Stimulated activated CD4-positive, alpha-beta T cell treated with anti-CD3 and anti-CD28 coated beads, Interleukin-12 subunit alpha, Interleukin-12 subunit beta, amount 100 ng/mL, for 24 hours (primary cell): ENCODE measurements at places on chromosomes 3 and 15.

GRCh38 chr3:21477541-21478288 lies 273.3 kb downstream of the ZNF385D start:
- DNase-seq: no peak

DNA sequence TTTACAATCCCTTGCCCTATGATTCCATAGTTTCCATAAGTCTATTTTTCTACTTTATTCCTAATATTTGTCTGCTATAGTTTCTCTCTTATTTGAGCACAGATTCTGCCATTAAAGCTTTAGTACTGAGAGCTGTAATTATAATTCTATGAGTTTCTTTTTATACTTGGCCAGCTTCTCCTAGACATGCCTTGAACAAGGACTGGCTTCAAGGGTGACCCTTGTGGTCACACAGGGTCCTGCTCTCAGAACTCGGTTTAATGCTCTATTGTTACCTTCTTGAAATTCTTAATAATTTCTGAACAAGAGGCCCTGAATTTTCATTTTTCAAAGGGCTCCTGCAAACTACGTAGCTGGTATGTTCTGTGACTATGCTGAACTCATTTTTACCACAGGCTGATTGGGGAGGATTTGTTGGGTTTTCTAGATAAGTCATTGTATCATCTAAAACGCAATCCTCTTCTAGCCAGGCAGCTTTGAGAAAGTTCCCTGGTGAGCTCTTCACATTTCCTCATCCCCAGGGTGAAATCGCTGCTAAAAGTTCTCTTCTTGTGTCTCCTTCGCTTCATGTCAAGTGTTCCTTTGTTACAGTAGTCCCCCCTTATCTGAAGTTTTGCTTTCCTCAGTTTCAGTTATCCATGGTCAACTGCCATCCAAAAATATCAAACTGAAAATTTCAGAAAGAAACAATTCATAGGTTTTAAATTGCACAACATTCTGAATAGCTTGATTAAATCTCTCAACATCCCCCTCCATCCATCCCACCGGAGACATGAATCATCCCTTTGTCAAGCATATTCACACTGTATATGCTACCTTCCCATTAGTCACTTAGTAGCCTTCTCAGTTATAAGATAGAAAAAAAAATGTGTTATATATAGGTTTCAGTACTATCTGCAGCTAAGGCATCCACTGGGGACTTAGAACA lies 12.6 kb upstream of the PLCL2 start:
- DNase-seq: no peak

DNA sequence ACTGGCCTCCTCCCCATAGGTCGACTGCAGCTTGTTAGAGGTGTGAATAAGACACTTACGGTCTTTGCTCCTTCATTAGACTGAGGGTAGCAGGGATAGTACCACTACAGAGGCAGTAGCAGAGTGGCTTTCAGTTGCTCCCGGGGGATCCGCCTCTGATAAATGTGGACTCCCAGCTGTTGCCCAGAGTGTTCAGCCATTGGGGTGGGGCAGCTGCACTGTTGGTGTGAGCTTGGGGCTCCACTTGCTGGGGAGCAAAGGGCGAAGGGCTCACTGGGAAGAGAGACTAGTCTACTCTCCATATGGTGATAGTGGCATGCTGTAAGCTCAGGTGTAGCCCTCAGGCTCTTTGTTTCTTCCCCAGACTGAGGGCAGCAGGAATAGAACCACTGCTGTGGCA lies 239.1 kb downstream of the LRRN1 start:
- DNase-seq: no peak

GRCh38 chr3:139265131-139266016 lies 78.4 kb upstream of the MRPS22 start:
- no peak for DNase-seq

GRCh38 chr3:131907796-131908195 lies 127.0 kb downstream of the CPNE4 start:
- DNase-seq: no peak

- no peak for DNase-seq
Observed at GRCh38 chr3:24722087-24722486, 227.4 kb upstream of the THRB start.

DNA sequence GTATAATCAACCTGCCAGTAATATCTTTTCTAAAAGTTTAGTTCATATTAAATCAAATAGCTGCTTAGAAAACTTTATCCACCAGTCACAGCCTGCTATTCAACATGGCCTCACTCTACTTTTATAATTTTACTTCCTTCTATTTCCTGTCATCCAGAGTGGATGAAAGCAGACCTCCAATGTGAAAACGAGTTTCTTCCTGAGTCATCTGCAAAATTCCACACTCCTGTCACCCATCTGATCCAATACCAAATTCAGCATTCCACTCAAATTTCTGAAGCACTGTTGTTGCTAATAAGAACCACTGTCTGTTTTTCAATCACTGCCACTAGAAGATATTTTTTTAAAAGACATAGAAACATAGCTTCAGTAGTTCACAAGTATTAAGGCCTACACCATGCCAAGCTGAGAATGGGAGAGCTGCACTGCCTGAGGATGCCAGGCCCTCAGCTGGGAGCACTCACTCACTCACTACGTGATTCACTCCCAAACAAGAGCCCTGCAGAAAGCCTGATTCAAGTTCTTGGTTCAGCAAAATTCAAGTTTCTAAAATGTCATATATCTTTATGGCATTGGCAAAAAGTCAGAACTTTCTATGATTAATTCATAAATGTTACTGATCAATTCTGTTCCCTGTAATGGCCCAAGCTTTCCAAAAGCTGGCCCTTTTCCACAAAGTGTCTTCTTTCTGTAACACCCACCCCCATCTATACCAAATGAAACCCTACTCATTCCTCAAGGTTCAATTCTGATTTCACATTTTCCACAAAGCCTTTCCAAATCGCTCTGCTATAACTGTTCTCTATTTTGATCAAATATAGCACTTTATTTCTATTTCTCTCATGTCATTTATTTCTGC lies 82.9 kb downstream of the FSIP1 start:
- DNase-seq: no peak

- no peak for DNase-seq
Observed at GRCh38 chr15:43519196-43519595, 1.8 kb downstream of the MAP1A start.

GRCh38 chr3:127438951-127439350 lies 151.1 kb upstream of the PRR20G start:
- no peak for DNase-seq

GRCh38 chr3:37474901-37475331 lies 300.5 kb upstream of the LRRFIP2 start:
- DNase-seq: no peak
